ENCODE measurements at places on chromosomes 12 and 14. TPM values are rescaled to one million over a fixed set of nuclear protein-coding genes. Genes with fewer than 3 reads are reported as not detected.

HPD gene
- 0.95 TPM for total RNA-seq

TMEM179 gene
- total RNA-seq, result 11.9 TPM

ADAM21 gene
- total RNA-seq, result not detected

NFE2 gene
- 2.7 TPM for total RNA-seq

SMOC1 gene
- not detected for total RNA-seq

CRIP1 gene
- 7.6 TPM for total RNA-seq

ZNF891 gene
- total RNA-seq, result 2.9 TPM

Data from endodermal cell (in vitro differentiated cells).